LoVo (cell line): ENCODE measurements at places on chromosomes 4 and X.
A peak's percentile ranks its signal among the peaks of the same experiment; 100 is the strongest.

DNA sequence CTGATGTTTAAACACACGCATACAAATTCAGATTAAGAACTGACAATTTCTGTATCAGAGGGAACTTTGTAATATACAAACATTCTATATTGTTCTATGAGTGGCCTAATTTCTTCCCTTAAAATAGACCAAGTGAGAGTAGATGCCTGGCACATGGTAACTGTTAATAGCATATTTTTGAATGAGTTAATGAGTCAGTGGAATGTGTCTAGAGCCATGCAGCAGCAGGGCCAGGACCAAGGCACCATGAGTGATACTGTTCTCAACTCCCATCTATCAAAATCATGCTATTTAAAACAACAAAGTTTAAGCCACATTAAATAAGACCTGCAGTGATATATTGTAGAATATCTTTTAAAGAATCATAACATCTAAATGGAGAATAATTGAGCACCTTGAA lies 98.3 kb downstream of the ARHGAP24 start:
- no peak for DNase-seq

DNA sequence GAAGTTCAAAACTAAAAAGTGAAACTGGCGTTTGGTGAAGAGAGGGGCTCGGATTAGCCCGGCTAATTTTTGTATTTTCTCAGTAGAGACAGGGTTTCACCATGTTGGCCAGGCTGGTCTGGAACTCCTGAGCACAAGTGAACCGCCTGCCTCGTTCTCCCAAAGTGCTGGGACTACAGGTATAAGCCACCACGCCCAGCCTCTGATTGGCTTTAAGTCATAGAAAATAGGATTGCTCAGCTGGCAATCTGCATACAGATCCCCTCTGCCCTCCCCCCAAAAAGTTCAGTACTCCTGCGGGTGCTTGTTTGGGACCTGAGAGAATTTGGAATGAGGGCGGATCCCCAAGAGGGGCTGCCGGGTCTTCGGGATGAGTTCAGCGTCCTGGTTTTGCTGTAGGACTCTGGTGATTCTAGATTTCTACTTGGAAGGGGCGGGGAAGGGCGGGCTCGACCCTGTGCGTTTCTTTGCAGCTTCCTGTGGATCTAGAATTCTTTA lies 537 bp upstream of the PRKX start:
- DNase-seq, result no peak

DNA sequence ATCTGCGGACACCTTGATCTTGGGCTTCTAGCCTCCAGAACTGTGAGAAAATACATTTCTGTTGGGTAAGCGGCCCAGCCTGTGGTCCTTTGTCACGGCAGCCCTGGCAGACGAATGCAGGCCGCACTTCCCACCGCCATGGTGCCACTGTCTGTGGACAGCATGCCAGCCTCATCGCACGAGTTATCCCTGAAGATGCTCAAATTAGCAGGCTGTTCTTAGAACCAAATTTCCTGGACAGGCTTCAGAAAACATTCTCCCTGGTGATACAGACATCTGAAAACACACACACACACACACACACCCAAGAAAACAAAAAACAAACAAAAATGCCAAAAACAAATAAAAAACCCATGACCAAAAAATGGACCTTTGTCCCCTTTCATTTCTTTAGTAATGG lies 343.5 kb upstream of the GATB start:
- DNase-seq, result no peak

DNA sequence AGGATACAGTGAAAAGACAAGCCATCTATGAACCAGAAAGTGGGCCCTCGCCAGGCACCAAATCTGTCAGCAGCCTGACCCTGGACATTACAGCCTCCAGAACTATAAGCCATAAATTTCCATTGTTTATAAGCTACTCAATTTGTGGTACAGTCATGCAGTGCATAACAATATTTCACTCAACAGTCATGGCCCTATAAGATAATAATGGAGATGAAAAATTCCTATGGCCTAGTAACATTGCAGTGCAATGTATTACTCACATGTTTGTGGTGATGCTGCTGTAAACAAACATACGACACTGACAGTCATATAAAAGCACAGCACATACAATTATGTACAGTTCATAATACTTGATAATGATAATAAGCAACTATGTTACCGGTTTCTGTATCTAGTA lies 17.1 kb upstream of the TLR1 start:
- no peak for DNase-seq

DNA sequence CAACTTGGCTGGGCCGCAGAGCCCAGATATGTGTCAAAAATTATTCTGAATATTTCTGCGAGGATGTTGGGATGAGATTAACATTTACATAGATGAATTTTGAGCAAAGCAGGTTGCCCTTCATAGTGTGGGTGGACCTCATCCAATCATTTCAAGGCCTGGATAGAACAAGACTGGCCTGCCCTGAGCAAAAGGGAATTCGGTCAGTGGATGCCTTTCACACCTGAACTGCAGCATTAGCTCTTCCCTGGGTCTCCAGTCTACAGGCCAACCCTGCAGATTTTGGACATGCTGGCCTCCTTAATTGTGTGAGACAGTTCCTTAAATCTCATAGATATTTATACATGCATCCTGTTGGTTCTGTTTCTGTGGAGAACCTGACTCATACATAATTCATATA lies 32.4 kb upstream of the SLC10A4 start:
- no peak for DNase-seq

GRCh38 chrX:129572422-129572821 lies 32.4 kb downstream of the OCRL start:
- DNase-seq, result no peak

- no peak for DNase-seq
Measured at GRCh38 chrX:38857736-38858523, 56.7 kb downstream of the MID1IP1 start.

- peak; percentile 35 for DNase-seq
Measured at GRCh38 chrX:107025545-107025944, 25.5 kb upstream of the MORC4 start.

DNA sequence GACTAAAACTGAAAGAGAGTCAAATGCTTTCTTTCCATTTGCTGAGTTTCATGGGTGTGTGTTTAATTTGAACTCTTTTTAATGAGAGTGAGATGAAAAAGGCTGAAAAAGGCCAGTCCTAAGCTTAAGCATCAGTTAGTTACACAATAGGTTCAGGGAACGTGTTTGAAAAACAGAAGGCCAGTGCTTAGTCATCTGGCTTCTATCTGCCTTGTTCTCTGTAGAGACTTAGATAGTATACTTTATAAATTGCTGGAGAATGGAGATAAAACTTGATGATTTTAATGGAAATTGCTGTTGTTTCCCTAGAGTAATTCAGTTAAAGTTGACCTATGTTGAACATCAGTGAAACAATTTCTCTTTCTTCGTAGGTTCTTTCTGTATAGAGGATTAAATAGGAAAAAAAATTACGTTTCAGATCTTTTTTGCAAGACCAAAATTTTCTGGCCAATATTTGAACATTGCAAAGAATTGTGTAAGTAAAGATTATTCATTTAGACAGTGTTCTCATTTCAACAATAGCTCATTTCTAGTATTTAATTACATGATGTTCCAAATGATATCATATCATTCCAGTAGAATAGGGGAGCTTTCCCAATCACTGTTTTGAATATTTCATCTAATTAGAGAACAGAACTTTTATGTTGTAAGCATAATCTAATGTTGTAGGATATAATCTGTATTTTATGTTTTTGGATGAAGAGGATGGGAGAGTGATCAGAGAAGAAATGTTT lies 1088.8 kb downstream of the ADGRL3 start:
- no peak for DNase-seq

GRCh38 chrX:110795645-110796406 lies at the start of gene CHRDL1:
TSS of gene CHRDL1 (minus strand) at chrX:110795817. CDS start at chrX:110792181, 3,636 bp downstream.
- DNase-seq, result no peak

- DNase-seq, result no peak
Measured at GRCh38 chrX:67094061-67094460, 449.8 kb upstream of the AR start.

GRCh38 chr4:110619463-110620247 lies 3.2 kb downstream of the PITX2 start:
- DNase-seq, result no peak

DNA sequence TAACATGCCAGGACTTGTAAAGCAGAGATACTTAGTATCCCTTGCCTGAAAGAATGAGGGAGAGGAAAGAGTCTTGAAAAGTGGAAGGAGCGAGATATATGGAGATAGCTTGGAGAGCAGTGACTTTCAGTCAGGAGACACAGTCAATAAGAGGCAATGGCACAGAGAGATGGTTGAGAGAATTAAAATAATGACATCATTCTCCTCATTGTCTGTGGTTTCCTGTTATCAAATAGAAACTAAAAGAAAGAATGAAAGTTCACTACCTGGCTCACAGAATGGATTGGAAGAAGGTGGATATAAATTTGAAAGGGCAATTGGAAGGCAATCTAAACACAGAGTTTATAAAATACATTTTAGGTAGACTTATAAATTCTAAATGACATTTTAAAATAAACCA lies 760.2 kb upstream of the AADAT start:
- DNase-seq, result no peak

- DNase-seq, result no peak
Measured at GRCh38 chrX:136194536-136194935, 47.2 kb downstream of the FHL1 start.

GRCh38 chrX:97308171-97308570 lies 424.5 kb downstream of the RPA4 start:
- DNase-seq, result no peak

DNA sequence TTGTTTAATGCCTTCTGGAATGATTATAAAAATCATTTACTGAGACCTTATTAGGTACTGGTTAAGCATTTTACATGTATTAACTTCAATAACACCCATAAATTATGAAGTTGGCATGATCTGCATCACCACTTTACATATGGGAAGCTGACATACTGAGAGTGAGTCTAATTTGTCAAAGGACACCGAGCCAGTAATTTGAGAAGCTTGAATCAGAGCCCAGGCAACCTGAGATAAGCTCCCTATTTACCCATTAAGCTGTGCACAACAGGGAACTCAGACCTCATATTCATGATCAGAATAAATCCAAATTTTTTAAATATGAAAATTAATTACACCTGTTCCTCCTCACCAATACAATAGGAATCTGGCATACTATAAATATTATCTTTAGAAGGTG lies 247.9 kb upstream of the EPHA5 start:
- no peak for DNase-seq

DNA sequence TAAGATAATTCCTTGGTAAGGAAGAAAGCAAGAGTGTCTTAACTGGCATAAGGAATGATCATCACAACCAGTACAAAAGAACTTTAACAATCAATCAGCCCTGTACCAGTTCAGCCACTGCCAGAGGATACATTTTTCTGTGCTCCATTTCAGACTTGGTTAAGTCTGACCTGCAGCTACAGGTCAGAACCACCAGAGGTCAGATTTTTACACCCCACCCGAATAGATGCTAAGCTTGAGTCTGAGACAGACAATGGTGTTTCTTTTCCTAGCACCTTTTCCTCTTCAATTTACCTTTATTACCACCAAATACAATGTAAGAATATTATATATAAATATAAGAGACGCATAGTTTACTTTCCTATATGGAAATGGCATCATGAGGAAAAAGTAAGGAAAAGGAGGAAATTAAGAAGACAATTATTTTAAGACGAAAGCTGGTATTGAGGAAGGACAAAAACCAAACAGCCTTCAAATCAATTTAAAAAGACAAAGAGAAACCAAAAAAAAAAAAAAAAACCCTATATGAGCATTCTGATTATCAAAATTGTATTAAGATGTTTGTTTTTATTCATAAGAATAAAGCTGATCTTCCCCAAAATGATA lies 215.3 kb upstream of the TTC29 start:
- DNase-seq, result peak; percentile 60

DNA sequence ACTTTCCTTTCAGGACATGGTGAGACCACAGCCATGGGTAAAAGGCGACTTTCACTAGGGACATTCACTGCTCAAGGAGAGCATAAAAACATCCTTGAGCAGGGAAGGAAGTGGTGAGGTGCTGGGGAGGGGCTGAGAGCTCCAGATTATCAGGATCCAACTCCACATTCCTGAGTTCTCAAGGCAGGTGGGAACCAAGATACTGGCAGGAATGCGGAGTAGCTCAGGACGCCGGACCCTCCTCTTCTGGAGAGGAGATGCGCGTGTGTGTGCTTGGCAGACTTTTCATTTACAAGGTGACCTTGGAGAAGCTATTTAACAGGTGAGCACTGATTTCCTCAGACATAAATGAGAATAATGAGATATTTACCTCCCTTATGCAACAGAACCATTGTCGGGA lies 41.3 kb upstream of the TXK start:
- no peak for DNase-seq

- peak; percentile 11 for DNase-seq
Measured at GRCh38 chr4:138952411-138952810, 63.2 kb upstream of the NOCT start.

DNA sequence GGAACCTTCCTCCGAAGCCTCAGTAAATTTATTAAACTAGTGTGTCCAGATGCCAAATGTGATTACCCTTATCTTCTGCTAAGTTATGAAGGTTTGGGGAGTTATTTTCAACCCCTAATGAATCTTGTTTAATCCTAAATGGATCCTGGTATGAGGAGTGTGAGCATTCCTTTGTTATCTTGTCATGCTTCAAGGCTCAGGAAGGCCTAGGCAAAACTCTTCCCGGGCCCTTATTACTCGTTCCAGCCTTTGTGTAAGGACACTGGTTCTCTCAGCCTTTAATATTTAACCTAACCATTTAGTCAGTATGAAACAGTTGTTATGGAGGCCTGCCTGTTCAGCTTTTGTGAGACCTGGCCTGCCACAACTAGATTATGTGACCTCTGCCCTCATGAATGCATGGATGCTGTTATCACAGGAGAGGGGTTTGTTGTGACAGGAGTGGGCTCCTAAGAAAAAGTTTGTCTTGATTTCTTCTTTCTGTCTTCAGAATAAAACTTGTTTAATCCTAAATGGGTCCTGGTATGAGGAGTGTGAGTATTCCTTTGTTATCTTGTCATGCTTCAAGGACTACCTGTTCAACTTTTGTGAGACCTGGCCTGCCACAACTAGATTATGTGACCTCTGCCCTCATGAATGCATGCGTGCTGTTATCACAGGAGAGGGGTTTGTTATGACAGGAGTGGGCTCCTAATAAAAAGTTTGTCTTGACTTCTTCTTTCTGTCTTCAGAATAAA lies 181.7 kb downstream of the SLC39A8 start:
- DNase-seq, result no peak

GRCh38 chr4:158538911-158539310 lies 17.2 kb downstream of the RXFP1 start:
- DNase-seq, result no peak

- DNase-seq, result no peak
Measured at GRCh38 chrX:22345884-22346283, 73.2 kb downstream of the CBLL2 start.

DNA sequence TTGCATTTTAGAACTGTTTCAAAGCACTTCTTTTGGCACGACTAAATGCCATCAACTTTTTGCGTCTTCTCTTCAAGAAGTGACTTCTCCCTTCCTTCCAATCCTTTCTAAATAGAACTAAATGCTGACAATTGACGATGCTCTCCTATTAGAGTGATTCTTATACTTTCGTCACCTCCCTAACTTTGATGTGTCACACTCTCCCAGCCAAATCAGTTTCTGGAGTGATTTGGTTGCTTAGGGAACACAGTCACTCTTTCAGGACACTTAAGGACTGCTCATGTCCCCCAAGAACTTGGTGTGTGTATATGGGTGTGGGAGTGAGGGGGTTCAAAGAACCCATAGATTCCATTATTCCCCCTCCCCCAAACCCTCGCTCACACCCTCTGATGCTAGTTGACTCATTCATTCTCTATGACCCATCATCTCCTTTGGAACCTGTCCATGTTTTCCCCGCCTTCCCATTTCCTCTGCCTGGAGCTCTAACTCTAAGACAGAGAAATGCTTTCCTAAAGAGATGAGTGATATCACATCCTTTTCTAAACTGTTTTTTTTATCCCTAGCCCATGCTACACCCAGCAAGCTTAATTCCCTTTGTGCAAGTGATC lies 26.8 kb upstream of the AREG start:
- peak; percentile 83 for DNase-seq

GRCh38 chrX:108299101-108299591 lies 139.1 kb downstream of the COL4A6 start:
- DNase-seq, result no peak
